ENCODE measurements at places on chromosomes 11 and 22.

GRCh38 chr11:27370374-27370773, 7.4 kb upstream of the CCDC34 start:
- peak; percentile 42 for DNase-seq

- no peak for DNase-seq
Measured at GRCh38 chr22:44586351-44586990, 88.4 kb upstream of the RTL6 start.

DNA sequence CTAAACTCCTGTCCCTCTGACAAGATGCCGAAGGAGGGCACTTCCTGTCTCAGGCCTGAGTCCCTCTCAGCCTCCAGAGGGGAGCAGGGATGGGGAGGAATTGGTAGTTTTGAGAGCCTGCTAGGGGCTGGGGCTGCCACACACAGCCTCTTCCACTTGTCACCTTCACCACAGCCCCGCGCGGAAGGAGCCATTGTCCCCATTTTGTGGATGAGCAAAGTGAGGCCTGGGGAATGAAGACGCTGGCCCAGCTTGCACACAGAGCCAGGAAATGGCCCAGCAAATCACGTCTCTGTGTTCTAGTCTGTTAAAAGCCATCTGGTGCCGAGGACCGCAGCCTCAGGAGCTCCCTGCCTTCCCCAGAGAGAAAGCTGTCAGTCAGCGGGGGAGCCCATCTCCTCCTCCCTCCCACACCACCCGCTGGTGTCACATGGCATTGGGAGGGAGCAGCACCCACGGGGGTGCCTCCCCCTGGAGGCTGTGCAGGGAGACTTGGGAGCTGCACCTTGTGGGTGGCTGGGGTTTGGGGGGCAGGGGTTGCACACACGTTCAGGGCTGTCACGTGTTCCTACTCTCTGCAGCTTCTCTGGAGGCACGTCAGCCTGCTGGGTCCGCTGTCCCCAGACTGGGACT, 34.6 kb downstream of the RASD2 start:
- no peak for DNase-seq

GRCh38 chr11:3737386-3737933, 59.9 kb downstream of the NUP98 start:
- no peak for DNase-seq

DNA sequence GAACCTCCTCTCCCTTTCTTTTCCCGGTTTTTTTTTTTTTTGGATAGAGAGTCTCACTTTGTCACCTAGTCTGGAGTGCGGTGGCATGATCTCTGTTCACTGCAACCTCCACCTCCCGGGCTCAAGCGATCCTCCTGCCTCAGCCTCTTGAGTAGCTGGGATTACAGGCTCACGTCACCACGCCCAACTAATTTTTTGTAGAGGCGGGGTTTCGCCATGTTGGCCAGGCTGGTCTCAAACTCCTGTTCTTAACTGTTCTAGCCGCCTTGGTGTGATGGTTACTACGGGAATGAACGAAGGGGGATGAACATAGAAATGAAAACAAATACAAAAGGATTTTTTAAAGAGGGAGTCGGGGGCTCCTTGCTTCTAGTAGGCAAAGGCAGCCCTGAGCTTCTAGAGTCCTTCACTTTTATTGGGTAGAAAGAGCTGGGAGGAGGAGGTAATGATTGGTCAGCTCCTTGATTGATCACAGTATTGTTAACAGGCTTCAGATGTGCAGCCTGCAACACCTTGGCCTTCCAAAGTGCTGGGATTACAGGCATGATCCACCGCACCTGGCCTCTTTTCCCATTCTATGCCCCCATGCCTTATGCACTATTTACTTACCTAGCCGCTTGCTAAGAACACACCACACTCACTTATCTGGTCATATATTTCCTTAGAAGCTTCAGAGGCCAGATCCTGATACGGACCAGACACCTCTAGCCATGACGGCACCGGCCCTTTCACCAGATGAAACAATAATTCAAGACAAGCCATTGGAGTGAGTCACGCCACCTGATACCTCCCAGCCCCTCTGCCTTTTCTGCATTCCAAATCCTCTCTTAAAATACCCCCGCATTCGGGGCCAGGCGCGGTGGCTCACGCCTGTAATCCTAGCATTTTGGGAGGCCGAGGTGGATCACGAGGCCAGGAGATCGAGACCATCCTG, 20.7 kb downstream of the SUSD2 start:
- DNase-seq = no peak

- DNase-seq = no peak
Measured at GRCh38 chr11:63405114-63405513, 35.5 kb downstream of the SLC22A9 start.

- DNase-seq = no peak
Measured at GRCh38 chr22:23700706-23701105, 9.9 kb downstream of the RGL4 start.

- no peak for DNase-seq
Measured at GRCh38 chr11:47908198-47908597, 60.0 kb upstream of the NUP160 start.

DNA sequence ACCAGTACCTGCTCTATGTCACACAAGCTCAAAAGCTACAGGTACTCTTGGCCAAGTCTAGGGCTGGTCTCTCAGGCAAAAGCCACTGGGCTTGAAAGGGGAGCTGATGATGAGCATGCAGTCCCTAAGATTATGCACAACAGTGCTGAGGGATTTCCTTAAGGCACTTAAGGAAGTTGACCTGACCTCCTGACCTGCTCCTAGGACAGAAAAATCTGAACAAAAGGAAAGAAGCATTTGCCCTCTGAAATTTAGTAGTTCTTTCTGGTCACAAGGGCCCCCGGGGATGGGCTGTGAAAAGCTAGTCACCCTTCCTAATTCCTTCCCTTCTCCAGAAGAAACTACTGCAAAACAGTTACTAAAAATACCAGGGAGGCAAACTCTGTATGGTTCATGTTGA, 83.6 kb upstream of the PHOX2A start:
- no peak for DNase-seq

DNA sequence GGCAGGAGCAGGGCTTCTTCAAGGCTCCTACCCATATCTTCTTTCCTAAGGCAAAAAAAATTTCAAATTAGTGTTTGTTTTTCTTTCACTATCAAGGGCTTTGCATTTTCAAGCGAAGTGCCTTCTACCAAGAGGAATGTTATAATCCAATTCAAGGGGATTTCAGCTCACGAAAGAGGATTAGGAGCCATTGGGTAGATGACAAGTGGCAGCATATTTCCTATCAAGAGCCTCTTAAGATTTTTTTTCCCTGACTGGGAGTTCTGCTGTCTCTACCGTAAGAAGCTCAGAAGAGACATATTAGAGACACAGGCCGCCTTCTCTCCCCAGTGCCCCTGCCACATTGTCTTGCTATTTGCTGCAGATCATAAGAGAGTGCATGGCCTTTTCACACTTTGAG, 55.9 kb upstream of the BMAL1 start:
- DNase-seq = no peak

DNA sequence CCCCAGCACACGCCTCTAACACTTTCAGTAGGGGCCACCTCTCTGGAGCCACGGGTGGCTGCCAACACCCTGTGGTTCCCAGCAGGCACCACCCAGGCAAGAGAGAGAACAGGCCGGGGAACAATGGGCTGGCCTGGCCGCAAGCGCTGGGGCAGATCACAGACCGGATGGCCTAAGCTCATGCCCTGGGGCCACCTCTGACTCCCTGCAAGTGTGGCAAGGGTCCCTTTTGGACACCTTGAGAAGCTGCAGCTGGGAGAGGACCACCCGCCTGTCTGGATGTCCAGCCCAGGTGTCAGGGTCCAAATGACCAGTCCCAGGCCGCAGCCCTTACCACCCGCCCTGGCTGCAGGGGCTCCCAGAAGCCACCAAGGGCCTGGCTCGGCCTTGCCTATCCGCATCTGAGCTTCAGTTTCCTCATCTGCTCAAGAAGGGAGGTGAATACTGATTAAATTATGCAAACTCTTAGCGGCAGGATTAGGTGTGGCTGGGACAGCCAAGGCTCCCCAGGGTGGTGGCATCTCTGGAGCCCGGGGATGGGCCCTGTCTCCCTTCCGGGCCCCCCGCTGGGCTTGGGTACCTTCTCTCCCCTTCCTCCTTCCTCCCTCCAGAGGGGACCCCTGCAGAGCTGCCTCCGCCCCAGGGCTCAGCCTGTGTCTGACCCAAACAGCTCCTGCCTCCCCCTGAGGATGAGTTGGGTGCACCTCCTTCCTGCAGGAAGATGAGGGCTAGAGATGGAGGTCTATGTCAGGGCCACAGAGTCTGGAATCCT, 785 bp upstream of the SUSD2 start:
- DNase-seq = no peak

DNA sequence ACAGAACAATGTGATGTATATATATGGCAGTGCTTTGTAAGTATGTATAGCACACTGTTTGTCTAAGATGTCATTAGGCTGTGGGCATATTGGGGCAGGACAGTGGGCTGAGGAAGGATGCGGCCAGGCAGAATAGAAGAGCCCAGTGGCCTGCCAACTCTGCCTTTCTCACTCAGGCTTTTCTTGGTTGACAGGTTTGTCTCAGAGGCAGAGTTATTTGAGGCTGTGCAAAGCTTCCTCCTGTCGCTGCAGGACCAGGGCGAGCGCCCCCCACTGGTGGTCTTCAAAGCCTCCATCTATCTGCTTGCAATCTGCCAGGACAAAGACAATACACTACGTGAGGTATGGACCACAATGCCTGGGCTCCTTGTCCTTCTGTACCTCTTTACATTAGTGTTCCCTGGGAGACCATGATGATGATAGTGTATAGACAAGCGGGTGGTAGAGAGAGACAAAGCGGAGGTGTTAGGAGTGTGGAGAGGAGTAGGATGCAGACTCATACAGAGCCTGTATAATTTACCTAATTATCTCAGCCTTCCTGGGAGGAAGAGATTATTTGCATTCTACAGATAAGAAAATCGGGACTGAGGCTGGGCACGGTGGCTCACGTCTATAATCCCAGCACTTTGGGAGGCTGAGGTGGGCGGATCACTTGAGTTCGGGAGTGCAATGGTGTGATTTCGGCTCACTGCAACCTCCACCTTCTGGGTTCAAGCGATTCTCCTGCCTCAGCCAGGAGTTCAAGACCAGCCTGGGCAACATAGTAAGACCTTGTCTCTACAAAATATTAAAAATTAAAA, 37.3 kb upstream of the CCDC134 start:
- no peak for DNase-seq

GRCh38 chr11:43578346-43579170, 102.0 kb upstream of the HSD17B12 start:
- peak; percentile 65 for DNase-seq

- no peak for DNase-seq
Measured at GRCh38 chr11:79371152-79371551, 69.7 kb downstream of the TENM4 start.

All from fibroblast of skin of right quadriceps (primary cell).